ENCODE measurements at places on chromosomes 1 and 21. TPM values are rescaled to one million over a fixed set of nuclear protein-coding genes. Genes with fewer than 3 reads are reported as not detected.

KIAA1614 gene
- 3.3 TPM for total RNA-seq

SPRR2E gene
- not detected for total RNA-seq

RIPPLY3 gene
- total RNA-seq = 2.3 TPM

IL24 gene
- not detected for total RNA-seq

CNR2 gene
- total RNA-seq = not detected

ARID1A gene
- 105 TPM for total RNA-seq

RAD54L gene
- 51.2 TPM for total RNA-seq

OLFML3 gene
- 91.1 TPM for total RNA-seq

TPRG1L gene
- 20.9 TPM for total RNA-seq

APOBEC4 gene
- total RNA-seq = not detected

THRAP3 gene
- total RNA-seq = 160 TPM

CACNA1S gene
- total RNA-seq = 0.07 TPM

TAS1R3 gene
- total RNA-seq = 0.21 TPM

DEPDC1 gene
- total RNA-seq = 46.0 TPM

WNT9A gene
- total RNA-seq = 1.1 TPM

OR2L3 gene
- total RNA-seq = not detected

CTH gene
- total RNA-seq = 27.8 TPM

CZIB gene
- total RNA-seq = 41.6 TPM

DENND2C gene
- total RNA-seq = 2.9 TPM

CD1B gene
- total RNA-seq = not detected

CD52 gene
- 3.4 TPM for total RNA-seq

USP1 gene
- total RNA-seq = 35.2 TPM

OR2T11 gene
- total RNA-seq = not detected

IFNAR2 gene
- total RNA-seq = 13.3 TPM

TNFSF4 gene
- 0.48 TPM for total RNA-seq

RGS8 gene
- 0.07 TPM for total RNA-seq

GSTM1 gene
- total RNA-seq = not detected

FYB2 gene
- 0.15 TPM for total RNA-seq

IL19 gene
- not detected for total RNA-seq

CELA2B gene
- not detected for total RNA-seq

SYPL2 gene
- 3.7 TPM for total RNA-seq

RSPH1 gene
- total RNA-seq = 0.30 TPM

SEMA4A gene
- 8.7 TPM for total RNA-seq

INAVA gene
- 41.2 TPM for total RNA-seq

OMA1 gene
- total RNA-seq = 10.5 TPM

CACNA1E gene
- total RNA-seq = 0.85 TPM

RPTN gene
- total RNA-seq = not detected

OLIG2 gene
- total RNA-seq = 0.60 TPM

CNKSR1 gene
- total RNA-seq = 20.5 TPM

CHIA gene
- total RNA-seq = not detected

CFAP141 gene
- total RNA-seq = not detected

S100A1 gene
- total RNA-seq = 2.0 TPM

Data from WTC11 (cell line).